ENCODE measurements at places on chromosomes 6 and 20.
A peak's percentile ranks its signal among the peaks of the same experiment; 100 is the strongest.

- DNase-seq: no peak
- no peak overlapping the region for H3K27ac ChIP-seq
- no peaks in the 10 kb centered on the region for H3K36me3 ChIP-seq
- peaks cover 9% of the 10 kb centered on the region for H3K4me1 ChIP-seq
- H3K4me3 ChIP-seq: no peak overlapping the region
- H3K27me3 ChIP-seq: no peaks in the 10 kb centered on the region
Measured at GRCh38 chr20:59752704-59753460, 148.5 kb downstream of the PHACTR3 start.

DNA sequence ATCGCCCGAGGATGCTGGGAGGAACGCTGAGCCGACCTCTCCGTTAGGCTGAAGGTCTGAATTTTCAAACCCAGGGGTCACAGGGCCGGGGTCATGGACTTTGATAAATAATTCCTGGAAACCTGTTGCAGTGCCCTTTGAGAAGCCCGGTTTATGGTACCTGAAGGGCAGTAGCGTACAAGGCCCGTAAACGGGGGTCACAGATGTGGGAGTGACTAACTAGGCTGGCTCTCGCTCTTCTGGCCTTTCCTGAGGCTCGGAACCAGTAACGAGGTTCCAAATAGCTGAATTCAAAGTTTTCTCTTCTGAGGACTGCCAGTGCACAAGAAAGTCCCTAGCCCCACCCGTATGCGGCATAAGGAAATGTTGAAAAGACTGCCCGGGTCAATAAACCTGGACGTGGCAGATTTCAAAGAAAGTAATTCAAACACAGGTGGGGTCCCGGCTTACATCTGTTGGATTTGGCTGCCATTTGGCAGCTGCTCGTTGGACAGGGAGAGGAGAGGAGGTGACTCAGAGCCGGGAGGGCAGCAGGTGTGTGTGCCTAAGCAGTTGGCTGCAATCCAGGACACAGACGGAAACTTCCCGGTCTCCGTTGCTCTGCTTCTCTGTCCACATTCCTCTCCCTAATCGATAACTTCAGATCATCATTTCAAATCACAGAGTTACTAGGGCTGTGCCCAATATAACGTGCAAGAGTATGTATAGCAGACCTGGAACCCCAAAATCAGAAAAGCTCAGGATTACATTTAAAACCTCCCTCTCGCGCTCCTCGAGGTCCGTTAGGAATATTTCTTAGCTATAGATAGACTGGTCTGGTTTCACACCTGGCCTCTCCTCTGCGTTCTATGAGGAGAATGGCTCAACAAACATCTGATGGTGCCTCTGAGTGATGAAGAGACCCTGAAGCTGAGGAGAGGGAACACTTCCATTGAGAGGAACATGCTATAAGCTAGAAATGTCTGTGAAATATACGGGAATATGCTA lies 765 bp upstream of the GMDS start:
- peak overlapping the region; percentile 88 for H3K27ac ChIP-seq
- H3K36me3 ChIP-seq: no peaks in the 10 kb centered on the region
- H3K4me1 ChIP-seq: peaks cover 3% of the 10 kb centered on the region
- H3K27me3 ChIP-seq: no peaks in the 10 kb centered on the region
- H3K4me3 ChIP-seq: peak overlapping the region; percentile 76

GRCh38 chr20:19688031-19688806 lies 69.8 kb upstream of the RIN2 start:
- peak overlapping the region; percentile 45 for H3K27ac ChIP-seq
- H3K27me3 ChIP-seq: no peaks in the 10 kb centered on the region
- H3K36me3 ChIP-seq: peaks cover 5% of the 10 kb centered on the region
- no peak overlapping the region for H3K4me3 ChIP-seq
- H3K4me1 ChIP-seq: peaks cover 4% of the 10 kb centered on the region

- no peak overlapping the region for H3K4me3 ChIP-seq
- no peaks in the 10 kb centered on the region for H3K27me3 ChIP-seq
- no peaks in the 10 kb centered on the region for H3K36me3 ChIP-seq
- H3K27ac ChIP-seq: no peak overlapping the region
Measured at GRCh38 chr6:112802144-112802543, 455.0 kb downstream of the RFPL4B start.

- H3K4me3 ChIP-seq: no peak overlapping the region
- no peak for DNase-seq
- no peaks in the 10 kb centered on the region for H3K36me3 ChIP-seq
- H3K27me3 ChIP-seq: no peaks in the 10 kb centered on the region
- H3K4me1 ChIP-seq: peaks cover 9% of the 10 kb centered on the region
- H3K27ac ChIP-seq: no peak overlapping the region
Measured at GRCh38 chr6:167469672-167470071, 144.8 kb downstream of the TTLL2 start.

Data from thoracic aorta (tissue), 2 donors.